Kidney epithelial cell (primary cell): ENCODE measurements at places on chromosomes 11 and 22.

GRCh38 chr11:57210781-57211180 is 26.3 kb downstream of the APLNR start:
- no peak for DNase-seq

- DNase-seq, result no peak
These were observed 49.4 kb upstream of the MYO18B start for GRCh38 chr22:25692397-25693267.

GRCh38 chr11:99352642-99353041 is 331.9 kb downstream of the CNTN5 start:
- DNase-seq, result no peak

- no peak for DNase-seq
These were observed 2.6 kb upstream of the FTH1 start for GRCh38 chr11:61969838-61970662.

DNA sequence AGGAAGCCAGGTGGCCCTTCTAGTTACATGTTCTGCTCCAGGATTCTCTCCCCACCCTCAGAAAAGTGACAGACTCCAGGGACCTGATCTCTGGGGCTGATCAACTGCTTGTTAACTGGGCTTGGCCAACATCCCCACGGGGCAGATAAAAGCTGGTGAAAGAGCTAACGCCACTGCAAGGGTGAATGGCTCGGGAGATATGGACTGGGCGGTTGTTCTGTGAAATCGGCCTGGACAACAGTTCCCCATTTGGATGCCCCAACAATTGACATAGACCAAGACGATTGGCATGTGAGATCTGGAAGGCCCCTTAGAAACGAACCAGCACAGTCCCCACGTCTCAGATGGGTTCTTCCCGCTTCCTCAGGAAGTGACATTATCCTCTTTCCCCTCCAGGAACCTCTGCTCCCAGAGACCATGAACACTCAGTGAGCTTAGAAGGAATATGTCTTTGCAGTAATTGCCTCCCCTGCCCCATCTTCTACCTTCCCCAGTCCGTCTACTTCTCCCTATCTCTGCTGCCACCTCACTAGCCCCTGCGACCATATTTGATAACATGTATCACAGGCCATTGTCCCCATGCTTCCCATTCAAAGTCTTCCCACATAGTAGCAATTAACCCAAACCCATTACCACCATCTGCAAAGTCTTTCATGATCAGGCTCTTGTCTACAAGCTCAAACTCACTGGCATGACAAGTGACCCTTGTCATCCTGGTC is 5.6 kb upstream of the PRG2 start:
- no peak for DNase-seq

DNA sequence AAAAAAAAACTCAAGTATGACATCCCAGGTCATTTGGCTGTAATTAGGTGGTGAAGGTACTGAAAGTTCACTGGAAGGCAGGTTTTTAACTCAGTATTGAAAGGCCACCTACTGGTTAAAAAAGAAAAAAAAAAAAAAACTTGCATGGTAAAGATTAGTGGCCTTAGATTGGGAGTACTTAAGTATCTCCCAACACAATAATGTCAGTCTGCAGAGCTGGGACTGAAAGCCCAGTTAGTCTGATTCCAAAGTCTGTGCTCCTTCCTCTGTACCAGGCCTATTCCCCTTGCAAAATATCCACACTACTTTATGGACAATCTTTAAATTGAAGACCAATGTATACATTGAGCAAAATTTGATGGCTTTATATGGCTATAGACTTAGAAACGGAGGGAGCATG is 85.5 kb downstream of the NOX4 start:
- no peak for DNase-seq

GRCh38 chr11:66614073-66614472 is 2.4 kb upstream of the RBM14 start:
- no peak for DNase-seq

DNA sequence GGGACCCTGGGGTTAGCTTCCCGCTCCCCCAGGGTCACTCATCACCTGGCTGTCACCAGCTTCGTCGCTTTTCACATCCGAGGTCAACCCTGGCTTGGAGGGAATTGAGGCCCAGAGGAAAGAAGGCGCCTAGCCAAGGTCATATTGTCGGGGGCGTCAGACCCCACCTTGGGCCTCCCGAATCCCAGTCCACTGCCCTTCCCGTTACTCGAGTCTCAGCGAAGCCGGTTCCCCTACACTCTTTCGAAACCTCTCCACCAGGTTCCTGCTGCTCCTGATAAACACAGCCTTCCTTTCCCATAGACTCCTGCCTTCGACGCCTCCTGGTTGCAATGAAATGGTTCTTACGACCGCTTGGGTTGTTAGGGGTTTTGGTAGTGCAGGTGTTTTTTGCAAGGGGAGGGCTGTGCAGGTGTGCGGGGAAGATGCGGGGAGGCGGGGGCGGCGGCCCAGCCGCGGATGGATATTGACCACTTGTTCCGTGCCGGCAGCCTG is 642 bp downstream of the NAA40 start:
- no peak for DNase-seq

DNA sequence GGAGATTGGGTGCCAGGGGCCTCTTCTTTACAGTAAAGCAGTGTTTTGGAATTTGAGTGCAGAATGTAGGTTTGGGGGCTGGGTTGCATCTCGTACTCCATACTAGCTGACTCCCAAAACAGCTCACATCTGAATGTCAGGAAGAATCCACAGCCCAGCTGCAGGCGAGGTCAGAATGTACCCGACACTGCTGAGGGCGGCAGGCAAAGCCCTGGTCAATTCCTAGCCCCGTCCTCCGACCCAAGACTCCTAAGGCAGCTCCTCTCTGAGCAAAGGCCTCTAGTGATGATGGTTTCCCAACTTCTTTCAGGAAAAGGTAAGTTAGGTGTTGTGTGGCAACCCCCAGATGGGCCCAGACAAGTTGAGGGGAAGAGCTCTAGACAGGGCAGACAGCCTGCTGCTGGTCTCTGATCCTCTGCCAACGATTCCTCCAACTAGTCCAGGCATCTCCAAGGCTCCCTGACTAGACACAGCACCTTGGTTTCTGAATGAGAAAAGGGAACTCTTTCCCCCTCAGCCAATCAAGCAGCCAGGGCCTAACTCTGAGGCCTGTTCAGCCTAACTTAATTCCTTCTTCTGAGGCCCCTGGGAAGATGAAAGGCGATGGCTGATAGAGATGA is 8.6 kb downstream of the LARGE2 start:
- DNase-seq, result no peak

GRCh38 chr11:109870297-109870696 is 222.9 kb upstream of the ZC3H12C start:
- no peak for DNase-seq
